ENCODE measurements at places on chromosomes 6 and 20.

GRCh38 chr6:134389658-134390057, 71.7 kb upstream of the SGK1 start:
- no peak for DNase-seq

GRCh38 chr20:25061103-25061799, 3.3 kb upstream of the ACSS1 start:
- no peak for DNase-seq

GRCh38 chr20:50559856-50560638, 49.9 kb downstream of the PTPN1 start:
- DNase-seq, result no peak

- no peak for DNase-seq
These were observed 705.9 kb downstream of the MAFB start for GRCh38 chr20:39983183-39983582.

DNA sequence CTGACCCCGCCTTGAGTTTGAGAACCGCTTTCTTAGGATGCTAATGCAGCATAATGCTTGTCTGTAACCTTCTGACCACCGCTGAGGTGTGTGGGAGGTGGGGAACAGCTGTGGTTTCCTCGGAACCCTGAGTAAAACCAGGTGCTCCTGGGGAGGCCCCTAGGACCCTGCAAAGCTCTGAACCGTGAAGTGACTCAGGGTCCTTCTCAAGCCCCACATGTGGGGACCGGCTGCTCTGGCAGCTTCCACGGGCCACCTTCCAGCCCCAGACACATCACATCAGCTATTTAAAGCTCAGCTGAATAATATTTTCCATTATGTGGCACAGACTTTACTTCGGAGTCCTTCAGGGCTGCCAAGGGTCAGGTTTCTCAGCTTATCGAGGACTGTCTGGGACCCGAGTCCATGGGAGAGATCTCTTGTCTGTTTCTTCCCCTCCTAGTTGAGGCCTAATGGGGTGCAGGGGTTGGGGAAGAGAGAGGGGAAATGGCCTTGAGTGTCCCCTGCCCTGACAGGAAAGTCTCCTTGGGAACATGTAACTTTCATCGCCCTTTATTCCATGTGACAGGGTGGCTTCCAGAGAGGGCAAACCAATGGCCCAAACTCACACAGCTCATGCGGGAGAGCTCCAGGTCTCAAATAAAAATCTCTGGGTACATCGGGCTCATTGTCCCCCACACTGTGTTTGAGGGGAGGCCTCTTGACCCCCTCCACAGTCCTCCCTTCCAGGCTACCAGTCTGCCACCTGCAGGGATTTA, 186.1 kb upstream of the SLC24A3 start:
- no peak for DNase-seq

DNA sequence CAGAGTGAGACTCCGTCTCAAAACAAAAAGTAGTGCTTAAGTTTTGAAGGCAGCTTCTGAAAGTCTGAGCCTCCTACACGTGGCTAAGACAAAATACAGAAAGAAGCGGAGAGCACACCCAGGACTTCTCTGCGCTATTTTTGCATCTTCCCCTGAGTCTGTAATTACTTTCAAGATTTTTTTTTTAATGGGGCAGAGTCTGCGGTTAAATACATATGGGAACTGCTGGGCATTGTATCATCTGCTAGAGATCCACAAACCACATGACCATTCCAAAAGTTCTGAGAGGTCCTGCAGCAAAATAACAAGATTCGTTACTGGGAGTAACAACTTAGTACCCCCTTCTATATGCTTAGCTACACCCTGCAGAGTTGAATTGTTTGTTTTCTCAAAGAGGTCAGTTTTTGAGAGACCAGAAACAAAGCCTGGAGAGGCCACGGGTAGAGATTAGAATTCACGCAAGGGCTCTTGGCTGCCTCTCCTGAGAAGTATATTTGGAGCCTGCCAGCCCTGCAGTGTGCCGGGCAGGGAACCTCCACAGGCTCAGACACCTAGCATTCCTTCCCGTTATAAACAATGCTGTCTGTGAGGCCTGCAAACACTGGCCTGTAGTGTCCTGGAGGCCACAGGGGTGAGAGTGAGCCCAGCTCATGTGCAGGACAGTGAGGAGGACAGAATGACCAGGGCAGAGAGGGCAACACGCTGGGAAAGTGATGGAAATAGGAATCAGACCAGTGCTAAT, 48.2 kb upstream of the FAM50B start:
- no peak for DNase-seq

GRCh38 chr6:7906741-7907140, 3.8 kb downstream of the TXNDC5 start:
- no peak for DNase-seq

DNA sequence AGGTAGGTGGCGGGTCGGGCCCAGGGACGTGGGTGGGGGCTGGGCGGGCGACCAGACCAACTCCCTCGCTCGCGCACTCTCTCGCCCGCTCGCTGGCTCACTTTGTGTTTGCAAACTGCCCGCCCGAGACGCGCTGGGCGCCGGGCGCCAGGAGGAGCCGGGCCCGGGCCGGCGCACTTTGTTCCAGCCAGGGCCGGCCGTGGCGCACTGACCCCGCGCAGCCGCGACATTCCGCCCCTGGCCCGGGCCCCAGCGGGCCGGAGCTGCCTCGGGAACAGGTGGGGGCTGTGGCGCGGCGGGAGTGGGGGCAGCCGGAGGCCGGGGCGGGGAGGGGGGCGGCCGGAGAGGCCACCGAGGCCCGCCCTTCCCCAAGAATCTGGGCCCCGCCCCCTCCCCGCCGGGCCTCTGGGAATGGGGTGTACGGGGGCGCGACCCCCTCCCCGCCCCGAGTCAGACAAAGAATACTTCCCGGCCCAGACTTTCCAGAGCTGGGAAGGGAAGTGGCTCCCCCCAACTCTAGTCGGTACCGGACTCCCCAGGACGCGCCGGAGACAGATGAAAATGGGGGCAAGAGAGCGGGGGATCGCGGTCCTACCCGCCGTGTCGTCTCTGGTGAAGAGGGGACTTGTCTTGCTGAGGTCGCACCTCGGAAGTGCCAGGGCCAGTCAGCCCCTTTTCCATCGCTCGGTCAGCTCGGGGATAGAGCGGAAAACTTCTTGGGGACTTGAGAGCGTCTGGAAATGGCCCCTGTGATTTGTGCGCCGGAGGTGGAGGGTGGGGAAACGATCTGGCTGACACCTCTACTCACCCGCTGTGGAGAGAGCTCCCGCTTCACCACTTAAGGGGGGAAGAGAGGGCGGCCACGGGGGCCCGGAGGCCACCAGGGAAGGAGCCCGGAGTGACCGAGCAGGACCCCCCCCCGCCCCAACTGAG, 951 bp downstream of the FOXP4 start:
- DNase-seq, result peak; percentile 47

DNA sequence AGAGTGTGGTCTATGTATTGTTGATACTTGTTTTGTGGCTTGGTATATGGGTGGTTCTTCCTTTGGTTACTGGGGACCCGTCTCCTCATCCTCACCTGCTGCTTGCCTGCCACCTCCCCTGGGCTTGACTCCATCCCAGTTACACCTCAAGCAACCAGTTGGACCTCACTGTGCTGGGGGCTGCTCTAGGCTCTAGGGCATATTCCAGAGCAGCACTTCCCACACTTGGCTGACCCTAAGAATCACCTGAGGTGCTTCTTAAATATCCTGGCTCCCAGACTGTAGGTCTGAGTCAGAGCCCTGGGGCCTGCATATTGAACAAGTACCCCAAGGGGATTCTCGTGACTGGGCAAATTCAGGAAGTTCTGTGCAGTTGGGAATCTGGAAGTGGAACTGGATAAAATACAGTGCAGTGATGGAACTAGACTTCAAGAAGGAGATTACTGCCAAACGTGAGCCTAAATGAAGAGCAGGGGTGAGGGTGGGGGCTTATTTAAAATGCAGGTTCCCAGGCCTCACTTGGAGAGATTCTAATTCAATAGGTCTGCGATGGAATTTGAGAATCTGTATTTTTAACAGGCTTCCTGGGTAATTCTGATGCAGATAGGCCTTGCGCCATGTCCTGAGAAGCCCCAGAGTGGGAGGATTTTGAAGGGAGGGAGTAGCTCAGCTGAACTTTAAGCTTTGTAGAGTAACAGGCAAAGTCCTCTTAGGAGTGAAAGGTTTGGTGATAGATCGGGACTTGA, 7.6 kb downstream of the SPATS1 start:
- DNase-seq, result no peak

DNA sequence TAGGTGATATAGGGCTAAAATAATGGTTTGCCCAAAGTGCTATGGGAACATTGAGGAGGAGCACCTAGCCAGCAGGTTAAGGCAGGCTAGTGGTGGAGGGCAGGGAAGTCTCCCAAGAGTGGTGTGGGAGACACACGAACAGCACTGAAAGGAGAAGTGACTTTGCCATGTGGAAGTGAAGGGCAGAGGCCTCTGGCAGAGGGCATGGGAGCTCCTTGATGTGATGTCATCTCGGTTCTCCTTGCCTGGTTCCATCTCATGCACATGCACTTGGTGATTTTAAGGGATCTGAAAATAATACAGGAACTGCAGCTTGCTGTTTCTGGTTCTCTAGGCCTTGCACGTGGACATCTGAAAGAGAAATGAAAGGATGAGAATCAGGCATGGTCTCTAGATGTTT, 4.7 kb upstream of the MAP3K4 start:
- no peak for DNase-seq

- no peak for DNase-seq
These were observed 167.5 kb downstream of the VEGFA start for GRCh38 chr6:43937236-43938177.

GRCh38 chr6:44003345-44004061, 123.7 kb downstream of the MRPL14 start:
- peak; percentile 31 for DNase-seq

GRCh38 chr6:44485601-44486401, 98.3 kb downstream of the CDC5L start:
- no peak for DNase-seq

GRCh38 chr6:13990796-13991195, 66.0 kb downstream of the RNF182 start:
- no peak for DNase-seq

DNA sequence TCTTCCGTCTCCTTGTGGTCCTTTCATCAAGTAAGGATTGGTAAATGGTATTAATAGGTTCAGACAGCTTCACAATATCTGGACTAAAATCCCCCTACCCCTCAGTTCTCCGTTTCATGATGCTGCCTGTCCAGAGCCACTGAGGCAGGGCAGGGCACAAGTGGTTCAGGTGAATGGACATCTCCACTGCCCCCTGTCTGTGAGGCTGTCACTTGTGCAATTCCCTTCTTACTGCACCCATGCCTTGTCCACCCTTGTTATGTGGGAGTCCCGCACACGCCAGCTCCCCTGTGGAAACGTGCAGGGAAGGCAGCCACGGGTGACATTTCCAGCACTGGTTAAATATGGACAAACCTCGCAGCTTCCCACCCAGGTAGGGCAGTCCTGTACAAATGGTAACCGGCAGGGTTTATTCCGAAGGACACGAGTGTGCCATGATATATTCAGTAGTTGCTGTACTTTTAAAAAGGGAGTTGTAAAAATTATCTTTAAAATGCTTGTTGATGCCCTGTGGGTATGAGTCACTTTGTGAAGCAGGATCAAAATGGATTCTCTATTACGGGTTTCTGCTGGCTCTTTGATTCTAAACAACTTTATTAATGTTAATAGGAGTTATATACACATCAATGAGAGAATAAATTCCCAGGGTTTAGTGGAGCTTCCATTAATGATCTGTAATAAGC, 73.5 kb downstream of the FYN start:
- DNase-seq, result no peak

GRCh38 chr6:15966000-15966520, 162.8 kb upstream of the MYLIP start:
- no peak for DNase-seq

GRCh38 chr6:111427341-111428116, 55.5 kb downstream of the REV3L start:
- peak; percentile 44 for DNase-seq

DNA sequence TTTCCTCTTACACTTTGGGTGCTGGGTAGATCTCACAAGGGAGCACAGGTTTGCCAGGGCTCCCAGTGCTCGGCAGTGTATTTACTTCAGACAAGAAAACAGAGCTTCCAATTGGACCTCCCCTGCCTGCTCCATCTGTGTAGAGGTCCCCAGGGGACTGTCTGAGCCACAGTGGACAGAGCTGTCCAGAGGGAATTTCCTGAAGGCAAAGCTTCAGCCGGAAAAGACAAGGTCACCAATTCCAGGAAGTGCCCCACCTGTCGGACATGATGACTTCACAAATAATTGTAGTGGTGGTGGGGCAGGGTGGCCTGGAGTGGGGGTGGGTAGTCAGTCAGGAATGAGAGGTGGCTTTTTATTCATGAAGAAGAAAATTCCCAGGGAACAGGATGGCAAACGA, 18.6 kb downstream of the ADGRF5 start:
- DNase-seq, result no peak

GRCh38 chr6:75201021-75201420, 4.8 kb downstream of the COL12A1 start:
- DNase-seq, result no peak

DNA sequence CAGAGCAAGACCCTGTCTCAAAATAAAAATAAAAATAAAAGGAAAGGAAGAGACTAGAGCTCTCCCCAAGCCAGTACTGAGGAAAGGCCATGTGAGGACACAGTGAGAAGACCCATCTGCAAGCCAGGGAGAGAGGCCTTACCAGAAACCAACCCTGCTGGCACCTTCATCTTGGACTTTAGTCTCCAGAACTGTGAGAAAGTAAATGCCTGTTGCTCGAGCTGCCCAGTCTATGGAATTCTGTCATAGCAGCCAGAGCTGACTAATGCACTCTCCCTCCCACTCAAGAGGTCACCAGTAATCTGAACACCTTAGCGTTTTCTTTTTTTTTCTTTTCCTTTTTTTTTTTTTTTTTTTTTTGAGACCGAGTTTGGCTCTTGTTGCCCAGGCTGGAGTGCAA, 7.3 kb upstream of the PRPH2 start:
- no peak for DNase-seq

GRCh38 chr6:3535776-3536435, 79.1 kb upstream of the SLC22A23 start:
- no peak for DNase-seq

GRCh38 chr6:146560607-146561006, 17.0 kb downstream of the RAB32 start:
- no peak for DNase-seq

- DNase-seq, result no peak
These were observed 3.9 kb upstream of the NRSN1 start for GRCh38 chr6:24122139-24122538.

GRCh38 chr6:37105148-37106050, 64.6 kb upstream of the PIM1 start:
- no peak for DNase-seq

DNA sequence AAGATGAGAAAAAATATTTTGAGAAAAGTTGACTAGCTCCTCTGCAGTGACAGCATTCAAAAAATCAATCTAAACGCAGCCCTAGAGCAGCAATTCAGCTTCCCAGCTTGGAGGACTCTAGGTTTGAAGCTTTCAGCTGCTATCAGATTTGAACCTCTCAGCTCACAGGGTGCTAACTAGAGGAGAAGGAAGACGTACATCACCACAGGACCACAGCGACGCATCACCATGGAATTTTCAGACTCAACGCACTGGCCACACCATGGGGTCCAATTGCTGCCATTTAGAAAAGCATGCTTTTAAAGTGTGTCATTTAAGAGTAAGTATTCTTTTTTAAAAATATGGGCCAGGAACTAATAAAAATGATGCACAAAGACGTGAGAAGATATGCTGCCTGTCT, 45.0 kb upstream of the FUCA2 start:
- DNase-seq, result no peak

All from activated CD4-positive, alpha-beta memory T cell treated with anti-CD3 and anti-CD28 coated beads for 36 hours (primary cell).